CD14-positive monocyte (primary cell): ENCODE measurements at places on chromosomes 6 and 20.

DNA sequence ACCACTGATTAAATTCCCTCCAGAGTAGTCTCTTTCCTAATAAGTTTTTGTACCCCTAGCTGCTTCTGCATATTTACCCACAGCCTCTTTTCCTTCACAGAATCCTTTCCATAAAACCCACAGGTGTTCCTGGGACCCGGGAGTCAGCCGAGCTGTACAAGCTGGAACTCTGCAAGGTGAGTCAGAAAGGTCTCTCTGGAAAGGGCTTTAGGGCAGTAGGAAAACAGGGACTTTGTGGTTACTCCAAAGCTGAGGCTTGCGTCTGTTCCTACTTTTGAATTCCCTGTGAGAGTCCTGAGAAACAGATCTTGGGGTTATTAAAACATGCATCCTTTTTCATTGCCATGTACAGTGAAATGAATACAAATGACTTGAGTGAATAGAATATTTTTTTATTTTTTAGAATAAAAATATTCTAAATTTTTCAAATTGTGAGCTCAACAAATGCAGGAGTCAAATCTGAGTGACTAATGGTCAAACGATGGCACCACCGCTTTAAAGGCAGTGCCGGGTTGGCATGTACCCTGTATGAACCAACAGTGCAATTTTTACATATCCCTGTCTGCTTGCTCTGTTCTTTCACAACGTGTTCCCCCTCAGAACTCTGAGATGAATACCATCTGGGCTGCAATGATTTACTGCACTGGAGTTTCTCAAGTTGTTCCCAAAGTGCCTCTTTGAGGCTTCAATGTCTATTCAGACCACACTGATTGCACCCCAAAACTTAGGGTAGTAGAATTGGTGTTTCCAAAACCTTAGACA lies 78.4 kb downstream of the GFRAL start:
- no peak overlapping the region for H3K4me3 ChIP-seq
- no peaks in the 10 kb centered on the region for H3K4me1 ChIP-seq
- H3K36me3 ChIP-seq = no peaks in the 10 kb centered on the region
- no peaks in the 10 kb centered on the region for H3K27me3 ChIP-seq
- DNase-seq = no peak

DNA sequence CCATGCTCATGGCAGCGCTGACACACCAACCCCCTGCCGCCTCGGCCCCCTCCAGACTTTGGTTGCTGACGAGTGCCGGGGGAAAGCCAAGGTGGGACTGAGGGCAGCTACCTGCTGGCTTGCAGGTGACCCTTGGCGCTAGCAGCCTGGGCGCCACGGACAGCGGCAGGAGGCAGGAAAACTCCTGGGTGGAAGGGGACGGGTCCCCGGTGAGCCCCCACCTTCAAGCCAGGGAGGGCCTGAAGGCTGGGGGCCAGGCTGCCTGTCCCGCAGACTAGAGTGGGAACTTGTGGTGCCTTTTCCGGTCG lies 226.7 kb downstream of the OTOR start:
- DNase-seq = no peak
- no peaks in the 10 kb centered on the region for H3K36me3 ChIP-seq
- no peak overlapping the region for H3K4me3 ChIP-seq
- no peaks in the 10 kb centered on the region for H3K27me3 ChIP-seq

DNA sequence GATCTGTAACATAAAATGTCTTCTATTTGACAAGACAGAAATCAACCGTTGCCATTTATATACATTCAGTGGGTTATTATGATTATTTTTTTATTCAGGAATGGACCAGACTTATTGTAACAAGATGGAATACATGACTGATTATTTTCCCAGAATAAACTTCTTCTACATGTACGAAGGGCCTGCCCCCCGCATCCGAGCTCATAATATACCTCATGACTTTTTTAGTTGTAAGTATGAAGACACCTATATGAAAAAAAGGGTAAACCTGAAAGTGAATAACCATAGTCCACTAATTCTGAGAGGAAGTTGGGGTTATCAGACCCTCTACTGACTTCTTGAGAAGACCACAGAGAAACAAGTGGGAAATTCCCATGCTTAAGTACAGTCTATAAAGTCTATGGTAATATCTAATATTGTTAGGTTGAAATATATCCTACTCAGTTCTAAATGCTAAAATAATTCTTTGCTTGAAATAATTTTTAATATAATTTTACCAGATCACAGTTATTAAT lies 15.9 kb downstream of the OR2A4 start:
- H3K4me3 ChIP-seq = no peak overlapping the region
- no peak for DNase-seq
- no peaks in the 10 kb centered on the region for H3K36me3 ChIP-seq
- H3K27me3 ChIP-seq = no peaks in the 10 kb centered on the region
- H3K27ac ChIP-seq = no peak overlapping the region

GRCh38 chr20:37687478-37687805 lies 6.4 kb upstream of the CTNNBL1 start:
- no peak overlapping the region for H3K27ac ChIP-seq
- no peaks in the 10 kb centered on the region for H3K36me3 ChIP-seq
- DNase-seq = no peak
